ENCODE measurements at places on chromosomes 11 and 22. TPM values are rescaled to one million over a fixed set of nuclear protein-coding genes. Genes with fewer than 3 reads are reported as not detected.

DNA sequence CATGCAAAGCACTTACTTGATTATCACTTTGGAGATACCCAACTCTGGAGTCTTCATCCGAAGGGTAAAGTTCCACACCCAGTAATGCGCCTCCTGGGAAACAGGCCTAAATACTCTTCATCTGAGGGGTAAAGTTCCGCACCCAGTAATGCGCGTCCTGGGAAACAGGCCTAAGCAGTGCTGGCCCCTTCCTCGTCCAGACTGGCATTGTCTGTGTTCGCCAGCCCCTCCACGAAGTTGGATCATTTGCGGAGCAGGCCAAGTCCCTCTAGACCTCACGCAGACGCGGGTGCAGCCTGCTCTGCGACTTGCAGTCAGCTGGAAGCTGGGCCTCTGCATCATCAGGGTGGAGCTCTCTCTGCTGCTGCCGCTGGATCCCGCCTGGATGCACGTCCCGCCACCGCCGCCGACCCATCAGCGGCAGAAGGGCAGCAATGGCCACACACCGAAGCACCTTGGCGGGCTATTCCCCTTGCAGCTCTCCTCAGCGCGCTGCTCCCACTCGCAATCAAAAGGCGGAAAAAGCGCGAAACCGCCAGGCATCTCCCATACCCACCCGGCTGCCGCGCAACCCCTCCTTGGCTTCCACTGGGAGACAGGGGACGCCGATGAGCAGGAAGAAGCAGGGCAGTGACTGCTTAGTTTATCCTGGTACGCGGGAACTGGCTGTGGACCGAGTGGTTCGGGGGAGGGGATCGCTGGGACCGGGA, 34.1 kb upstream of the GLYATL1 start:
- no peak for DNase-seq

GRCh38 chr22:42842658-42843370, 14.3 kb downstream of the ARFGAP3 start:
- DNase-seq: no peak

DNA sequence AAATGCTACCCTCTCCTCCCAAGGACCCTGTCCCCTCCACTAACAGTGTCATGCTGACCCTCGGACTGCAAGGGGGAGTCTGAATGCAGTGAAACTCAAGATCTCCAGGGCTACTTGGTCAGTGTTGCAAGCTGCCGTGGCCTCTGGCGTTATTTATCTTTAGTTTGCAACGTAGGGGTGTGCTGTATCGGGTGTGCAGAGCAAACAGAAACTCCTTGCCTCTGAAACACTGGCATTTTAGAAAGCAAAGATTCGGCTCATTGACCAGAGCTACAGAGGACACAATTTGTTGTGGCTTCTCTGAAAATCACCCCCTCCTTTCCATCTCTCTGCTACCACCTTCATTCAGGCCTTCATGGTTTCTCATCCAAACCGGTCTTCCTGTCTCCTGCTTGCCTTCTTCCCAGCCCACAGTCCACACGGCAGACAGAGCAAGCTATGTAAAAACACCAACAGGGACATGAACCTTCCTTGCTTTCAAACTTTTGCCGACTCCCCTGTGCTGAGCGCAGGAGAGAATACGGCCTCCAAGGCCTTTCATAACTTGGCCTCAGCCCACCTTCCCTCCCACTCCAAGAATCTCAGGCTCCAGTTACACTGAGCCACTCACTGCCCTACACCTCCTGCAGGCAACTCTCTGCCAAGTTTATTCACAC, 14.9 kb downstream of the FZD4 start:
- no peak for DNase-seq

- no peak for DNase-seq
Observed at GRCh38 chr11:121467471-121467870, 14.7 kb upstream of the SORL1-AS1 start.

DNA sequence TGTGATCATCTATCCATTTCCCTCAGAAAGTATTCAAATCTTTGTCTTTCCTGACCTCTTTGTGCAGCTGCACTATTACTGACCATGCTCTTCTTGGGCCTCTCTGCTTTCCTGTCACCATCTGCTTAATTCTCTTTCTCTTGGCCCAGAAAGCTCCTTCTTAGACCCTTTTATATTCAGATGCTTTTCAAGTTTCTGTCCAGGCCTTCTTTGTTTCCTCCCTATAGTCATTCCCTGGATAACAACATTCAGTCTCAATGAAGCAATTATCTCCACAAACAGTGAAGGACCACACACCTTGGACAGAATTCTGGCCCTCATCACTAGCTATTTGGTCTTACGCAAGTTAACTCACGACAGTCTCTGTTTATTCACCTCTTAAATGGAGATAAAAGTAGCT, 89.7 kb downstream of the LARGE2 start:
- DNase-seq: no peak

DNA sequence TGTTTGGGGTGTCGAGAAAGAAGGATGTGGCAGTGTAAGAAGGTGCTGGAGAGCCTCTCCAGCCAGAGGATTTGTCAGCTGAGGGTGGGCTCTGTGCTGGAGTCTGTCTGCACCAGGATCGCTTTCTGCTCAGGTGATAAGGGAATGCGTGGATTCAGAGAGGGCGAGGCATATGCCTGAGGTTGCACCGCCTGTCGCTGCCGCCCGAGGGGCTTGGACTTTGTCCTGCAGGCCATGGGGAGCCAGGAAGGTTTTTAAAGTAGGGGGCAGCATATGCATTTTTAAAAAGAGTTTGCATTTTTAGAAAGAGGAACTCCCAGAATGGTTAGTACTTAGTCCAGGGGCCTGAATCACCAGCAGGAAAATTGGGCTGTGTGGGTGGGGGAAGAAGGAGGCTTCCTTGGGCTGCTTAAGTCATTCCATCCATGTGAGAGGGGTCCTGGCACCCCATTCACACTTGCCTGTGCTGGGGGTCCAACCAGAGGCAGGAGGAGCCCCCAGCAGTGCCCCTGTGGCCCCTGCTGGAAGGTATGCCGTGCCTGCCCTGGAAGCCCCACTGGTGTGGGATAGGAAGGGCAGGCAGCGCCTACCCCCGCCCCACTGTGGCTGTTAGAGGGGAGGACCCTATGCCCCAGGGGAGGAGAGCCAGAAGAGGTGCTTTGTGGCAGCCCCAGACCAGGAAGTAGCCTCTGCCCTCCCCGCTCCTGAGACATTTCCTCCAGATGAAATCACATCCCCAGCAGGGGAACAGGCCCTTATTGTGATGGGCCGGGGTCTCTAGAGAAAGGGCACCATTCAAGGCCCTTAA, 35.8 kb upstream of the MYRF start:
- no peak for DNase-seq

Gene LMNTD2
- 16.9 TPM for total RNA-seq
